ENCODE measurements at places on chromosomes 1 and 21. TPM values are rescaled to one million over a fixed set of nuclear protein-coding genes. Genes with fewer than 3 reads are reported as not detected.

DNA sequence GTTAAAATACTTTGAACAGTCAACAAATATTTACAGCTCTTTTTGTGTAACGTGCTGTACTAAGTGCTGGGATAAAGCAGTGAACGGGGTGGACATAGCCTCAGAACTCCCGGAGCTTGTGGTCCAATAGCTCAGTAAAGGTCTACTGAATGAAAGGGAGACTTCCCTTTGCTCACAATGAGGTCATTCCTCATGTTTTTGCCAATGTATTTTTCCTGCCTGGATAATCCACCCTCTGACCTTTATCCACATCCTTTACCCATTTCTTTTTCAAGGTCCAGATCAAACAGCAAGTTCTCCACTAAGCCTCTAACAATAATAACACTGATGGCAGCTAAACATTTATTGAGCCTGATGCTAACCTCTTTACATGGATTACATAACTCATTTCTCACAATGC lies 55.9 kb downstream of the LEPR start:
- no peak for DNase-seq
- no peaks in the 10 kb centered on the region for H3K36me3 ChIP-seq
- peaks cover 1% of the 10 kb centered on the region for H3K4me1 ChIP-seq
- H3K27ac ChIP-seq: no peak overlapping the region

The DIRAS3 gene
- total RNA-seq: not detected

GRCh38 chr1:18178111-18178510 lies 70.5 kb downstream of the IGSF21 start:
- H3K27me3 ChIP-seq: peaks cover 12% of the 10 kb centered on the region
- no peaks in the 10 kb centered on the region for H3K4me1 ChIP-seq
- no peaks in the 10 kb centered on the region for H3K36me3 ChIP-seq
- no peak overlapping the region for H3K4me3 ChIP-seq
- no peak for DNase-seq

GRCh38 chr1:31605908-31606427 lies 11.5 kb upstream of the HCRTR1 start:
- DNase-seq: no peak
- no peak overlapping the region for H3K4me3 ChIP-seq
- peaks cover 26% of the 10 kb centered on the region for H3K27me3 ChIP-seq
- H3K27ac ChIP-seq: no peak overlapping the region

- no peak overlapping the region for H3K27ac ChIP-seq
- peaks cover 21% of the 10 kb centered on the region for H3K36me3 ChIP-seq
- H3K4me3 ChIP-seq: no peak overlapping the region
- H3K4me1 ChIP-seq: peaks cover 7% of the 10 kb centered on the region
- H3K27me3 ChIP-seq: no peaks in the 10 kb centered on the region
Measured at GRCh38 chr1:5961601-5962000, 30.6 kb downstream of the NPHP4 start.

The MEAF6 gene
- 80.6 TPM for total RNA-seq

The AKT3 gene
- total RNA-seq: 63.3 TPM

DNA sequence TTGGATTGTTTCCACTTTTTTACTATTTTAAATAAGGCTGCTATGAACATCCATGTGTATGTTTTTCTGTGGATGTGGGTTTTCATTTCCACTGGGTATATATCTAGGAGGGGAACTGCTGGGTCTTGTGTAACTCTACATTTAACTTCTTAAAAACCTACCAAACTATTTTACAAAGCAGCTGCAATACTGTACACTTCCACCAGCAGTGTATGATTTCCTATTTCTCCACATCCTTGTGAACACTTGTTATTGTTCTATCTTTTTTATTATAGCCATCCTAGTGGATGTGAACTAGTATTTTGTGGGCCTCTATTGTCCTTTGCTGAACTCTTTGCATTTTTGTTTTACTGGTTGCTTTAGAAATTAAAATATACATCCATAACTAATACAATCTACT lies 33.4 kb downstream of the DIPK1A start:
- peaks cover 13% of the 10 kb centered on the region for H3K36me3 ChIP-seq
- H3K27ac ChIP-seq: no peak overlapping the region
- no peak overlapping the region for H3K4me3 ChIP-seq
- no peak for DNase-seq
- H3K27me3 ChIP-seq: no peaks in the 10 kb centered on the region

The PROX1 gene
- total RNA-seq: not detected

- peak overlapping the region; percentile 97 for H3K27ac ChIP-seq
- H3K36me3 ChIP-seq: peaks cover 18% of the 10 kb centered on the region
Measured at GRCh38 chr1:159925719-159926078, 392 bp upstream of the TAGLN2 start.

GRCh38 chr21:45979141-45979631 lies 2.4 kb upstream of the COL6A1 start:
- no peaks in the 10 kb centered on the region for H3K36me3 ChIP-seq
- no peak overlapping the region for H3K4me3 ChIP-seq
- peaks cover 2% of the 10 kb centered on the region for H3K4me1 ChIP-seq
- H3K27me3 ChIP-seq: peaks cover 33% of the 10 kb centered on the region
- no peak for DNase-seq

- H3K4me3 ChIP-seq: no peak overlapping the region
- no peak for DNase-seq
- no peak overlapping the region for H3K27ac ChIP-seq
Measured at GRCh38 chr1:17745479-17745955, 9.6 kb upstream of the ACTL8 start.

The GART gene
- total RNA-seq: 117 TPM

DNA sequence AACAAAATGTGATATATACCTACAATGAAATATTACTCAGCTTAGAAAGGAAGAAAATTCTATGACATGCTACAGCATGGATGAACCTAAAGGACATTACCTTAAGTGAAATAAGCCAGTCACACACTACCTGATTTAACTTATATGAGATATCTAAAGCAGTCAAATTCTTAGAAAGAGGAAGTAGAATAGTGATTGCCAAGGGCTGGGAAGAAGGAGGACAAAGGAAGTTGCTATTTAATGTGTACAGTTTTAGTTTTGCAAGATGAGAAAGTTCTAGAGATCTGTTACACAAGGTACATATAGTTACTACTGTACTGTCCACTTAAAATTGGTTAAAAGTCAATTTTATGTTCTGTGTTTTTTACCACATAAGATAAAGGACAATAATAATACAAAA lies 87.5 kb upstream of the KCTD3 start:
- no peaks in the 10 kb centered on the region for H3K27me3 ChIP-seq
- no peak overlapping the region for H3K27ac ChIP-seq
- DNase-seq: no peak
- no peak overlapping the region for H3K4me3 ChIP-seq
- H3K36me3 ChIP-seq: no peaks in the 10 kb centered on the region

GRCh38 chr1:150102986-150103385 lies 35.4 kb downstream of the VPS45 start:
- no peak for DNase-seq
- no peaks in the 10 kb centered on the region for H3K27me3 ChIP-seq
- no peak overlapping the region for H3K4me3 ChIP-seq

- H3K27ac ChIP-seq: no peak overlapping the region
- no peak overlapping the region for H3K4me3 ChIP-seq
- no peak for DNase-seq
Measured at GRCh38 chr1:53578358-53578757, 119.2 kb downstream of the DMRTB1 start.

The PLEKHN1 gene
- 4.8 TPM for total RNA-seq

The LYPD8 gene
- total RNA-seq: not detected

Measured in activated naive CD8-positive, alpha-beta T cell treated with anti-CD3 and anti-CD28 coated beads, Interleukin-2, amount 10 ng/mL, durations not matched to agents 7 days and 5 days (primary cell).